Activated CD8-positive, alpha-beta memory T cell treated with anti-CD3 and anti-CD28 coated beads, Interleukin-2, amount 10 ng/mL, durations not matched to agents 7 days and 5 days (primary cell): ENCODE measurements at places on chromosomes 1 and 21. TPM values are rescaled to one million over a fixed set of nuclear protein-coding genes. Genes with fewer than 3 reads are reported as not detected.

- H3K36me3 ChIP-seq: peaks cover 11% of the 10 kb centered on the region
- peaks cover 17% of the 10 kb centered on the region for H3K4me1 ChIP-seq
- no peak overlapping the region for H3K4me3 ChIP-seq
- no peak overlapping the region for H3K27ac ChIP-seq
These were observed 16.4 kb downstream of the PLEKHM2 start for GRCh38 chr1:15700508-15700907.

DNA sequence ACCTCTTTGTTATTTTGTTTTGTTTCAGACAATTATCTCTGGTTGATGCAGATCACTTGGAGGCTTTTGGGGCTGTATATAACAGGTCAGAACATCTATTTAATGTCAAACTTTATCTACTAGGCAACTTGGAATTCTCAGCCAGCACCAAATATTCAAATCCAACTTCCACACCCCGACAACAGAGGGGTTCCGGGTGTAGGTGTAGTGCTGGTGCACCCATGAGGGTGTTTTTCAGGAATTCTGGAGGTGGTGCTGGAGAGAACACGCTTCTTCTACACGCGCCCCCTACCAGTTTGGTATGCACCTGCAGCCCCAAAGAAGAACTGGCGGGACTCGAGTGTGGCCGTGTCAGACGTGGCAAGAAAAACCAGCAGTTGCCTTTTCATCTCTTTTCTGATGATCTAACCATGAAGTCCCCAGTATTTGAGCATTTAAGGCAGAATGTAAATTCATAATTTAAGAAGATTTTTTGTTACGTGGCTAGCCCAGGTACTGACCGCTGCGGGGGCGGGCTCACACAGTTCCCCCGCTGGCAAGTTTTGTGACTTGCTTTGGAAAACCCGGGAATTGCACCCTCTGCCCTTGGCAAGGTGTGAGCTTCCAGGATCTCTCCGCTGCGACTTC, 462 bp upstream of the TLCD4 start:
- peaks cover 1% of the 10 kb centered on the region for H3K36me3 ChIP-seq
- H3K4me3 ChIP-seq: peak overlapping the region; percentile 70
- H3K4me1 ChIP-seq: peaks cover 10% of the 10 kb centered on the region
- H3K27ac ChIP-seq: peak overlapping the region; percentile 29
- peak; percentile 53 for DNase-seq

GRCh38 chr21:45136927-45137611, 62.7 kb downstream of the ADARB1 start:
- no peaks in the 10 kb centered on the region for H3K36me3 ChIP-seq
- DNase-seq: peak; percentile 79
- peaks cover 7% of the 10 kb centered on the region for H3K4me1 ChIP-seq
- H3K27me3 ChIP-seq: no peaks in the 10 kb centered on the region

- no peak overlapping the region for H3K4me3 ChIP-seq
- no peaks in the 10 kb centered on the region for H3K4me1 ChIP-seq
- no peaks in the 10 kb centered on the region for H3K36me3 ChIP-seq
- H3K27me3 ChIP-seq: no peaks in the 10 kb centered on the region
- no peak for DNase-seq
- no peak overlapping the region for H3K27ac ChIP-seq
These were observed 299.6 kb upstream of the NCAM2 start for GRCh38 chr21:20698585-20698984.

- no peaks in the 10 kb centered on the region for H3K27me3 ChIP-seq
- peaks cover 16% of the 10 kb centered on the region for H3K36me3 ChIP-seq
- no peak overlapping the region for H3K27ac ChIP-seq
- H3K4me3 ChIP-seq: no peak overlapping the region
These were observed 41.0 kb downstream of the SLC35A3 start for GRCh38 chr1:100010804-100011203.

DNA sequence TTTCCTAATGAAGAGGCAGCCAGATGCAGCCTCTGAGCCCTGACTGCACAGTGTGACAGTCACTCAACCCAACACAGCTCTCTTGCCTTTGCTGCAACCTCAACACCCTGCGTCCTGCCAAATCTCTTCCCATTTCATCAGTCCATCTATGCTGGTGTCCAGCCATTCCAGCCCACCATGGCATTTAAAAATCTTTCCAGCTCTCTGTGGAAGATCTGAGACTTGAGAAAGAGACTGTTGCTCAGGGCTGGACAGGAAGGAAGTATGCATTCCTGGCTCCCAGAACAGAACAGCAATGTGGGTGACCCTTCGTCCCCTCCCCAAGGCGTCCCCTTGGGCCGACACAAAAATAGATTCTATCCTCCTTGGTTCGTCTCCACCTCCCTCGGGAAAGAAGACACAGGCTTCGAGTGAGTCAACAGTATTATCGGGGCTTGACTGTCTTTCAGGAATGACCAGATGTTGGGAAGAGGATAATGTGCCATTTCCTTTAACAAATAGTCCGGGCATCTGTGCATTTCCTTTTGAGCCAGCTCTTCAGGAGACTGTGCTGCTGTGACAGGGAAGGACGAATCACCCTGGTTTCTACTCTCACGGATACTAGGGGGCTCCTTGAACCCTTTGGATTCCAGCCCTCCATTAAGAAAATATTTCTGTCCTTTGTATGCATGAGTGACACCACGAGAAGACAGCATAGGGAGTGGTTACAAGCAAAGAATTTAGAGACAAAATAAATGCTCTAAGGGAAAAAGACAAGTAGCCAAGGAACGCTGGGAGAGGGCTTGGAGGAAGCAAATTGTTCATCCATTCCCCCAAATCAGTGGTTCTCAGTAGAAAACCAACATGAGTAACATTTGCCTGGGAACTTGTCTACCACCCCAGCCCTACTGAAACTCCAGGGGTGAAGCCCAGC, 111.4 kb upstream of the CDC42BPA start:
- H3K36me3 ChIP-seq: no peaks in the 10 kb centered on the region
- H3K4me3 ChIP-seq: no peak overlapping the region

DNA sequence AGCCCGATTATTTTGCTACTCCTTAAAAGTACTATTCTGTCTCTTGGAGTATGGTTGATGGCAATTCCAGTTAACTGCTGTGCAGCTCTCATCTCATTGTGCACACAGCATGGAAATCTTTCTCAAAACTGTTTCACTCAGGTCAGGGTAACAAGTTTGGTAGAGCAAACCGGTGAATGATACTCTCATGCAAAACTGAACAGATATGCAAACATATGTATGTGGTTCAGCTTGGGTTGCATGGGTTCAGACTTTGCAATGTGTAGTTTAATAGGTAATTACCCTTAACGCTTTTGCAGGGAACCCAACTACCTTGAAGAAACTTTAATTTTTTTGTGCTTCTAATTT, 2.2 kb downstream of the GADD45A start:
- peak overlapping the region; percentile 96 for H3K4me3 ChIP-seq
- peaks cover 38% of the 10 kb centered on the region for H3K4me1 ChIP-seq
- H3K27ac ChIP-seq: peak overlapping the region; percentile 99
- H3K36me3 ChIP-seq: peaks cover 28% of the 10 kb centered on the region
- no peak for DNase-seq
- H3K27me3 ChIP-seq: no peaks in the 10 kb centered on the region

DNA sequence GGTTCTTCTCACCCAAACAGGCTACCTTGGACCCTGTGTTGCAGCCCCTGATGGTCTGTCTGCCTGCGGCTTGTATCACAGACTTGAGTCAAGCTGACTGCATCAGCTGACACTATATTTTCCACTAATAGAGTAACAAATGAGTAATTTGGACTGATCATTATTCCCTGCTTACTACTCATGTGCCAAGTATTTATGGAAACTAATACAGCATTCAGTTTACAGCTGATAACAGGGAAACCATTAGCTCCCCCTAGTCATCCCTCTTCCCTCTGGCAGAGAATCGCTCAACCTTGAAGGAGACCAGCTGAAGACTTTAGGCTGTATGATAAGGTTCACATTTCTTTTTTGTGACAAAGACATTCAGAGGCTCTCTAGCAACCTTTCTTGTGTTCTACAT, 116.6 kb upstream of the SYT6 start:
- H3K27me3 ChIP-seq: peaks cover 12% of the 10 kb centered on the region
- H3K27ac ChIP-seq: no peak overlapping the region
- H3K4me3 ChIP-seq: no peak overlapping the region
- no peaks in the 10 kb centered on the region for H3K36me3 ChIP-seq

DNA sequence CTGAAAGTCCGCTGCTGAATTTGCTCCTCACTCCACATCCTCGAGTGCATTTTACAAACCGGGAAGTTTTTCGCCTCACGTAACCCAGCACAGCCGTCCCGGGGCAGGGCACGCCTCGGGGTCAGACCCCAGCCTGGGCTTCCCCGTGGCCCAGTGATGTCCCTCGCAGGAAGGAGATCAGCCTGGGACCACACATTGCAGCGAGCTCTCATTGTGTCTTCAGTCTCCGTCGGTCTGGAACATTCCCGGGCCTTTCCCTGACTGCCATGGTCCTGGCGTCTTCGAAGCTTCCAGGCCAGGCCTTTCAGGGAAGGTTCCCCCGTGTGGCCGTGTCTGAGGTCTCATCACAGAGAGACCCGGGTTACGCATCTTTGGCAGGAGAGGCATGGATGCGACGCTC, 43.5 kb downstream of the MORN1 start:
- H3K27ac ChIP-seq: no peak overlapping the region
- DNase-seq: no peak
- no peaks in the 10 kb centered on the region for H3K36me3 ChIP-seq
- no peaks in the 10 kb centered on the region for H3K27me3 ChIP-seq
- no peak overlapping the region for H3K4me3 ChIP-seq

- H3K4me1 ChIP-seq: peaks cover 19% of the 10 kb centered on the region
- peaks cover 29% of the 10 kb centered on the region for H3K36me3 ChIP-seq
- DNase-seq: peak; percentile 72
- no peaks in the 10 kb centered on the region for H3K27me3 ChIP-seq
- H3K4me3 ChIP-seq: no peak overlapping the region
- H3K27ac ChIP-seq: no peak overlapping the region
These were observed 6.8 kb downstream of the ARID1A start for GRCh38 chr1:26702680-26703038.

The CDC42BPA gene
- total RNA-seq: 2.8 TPM

The CAPN9 gene
- not detected for total RNA-seq
